ENCODE measurements at places on chromosomes 5 and 9.

DNA sequence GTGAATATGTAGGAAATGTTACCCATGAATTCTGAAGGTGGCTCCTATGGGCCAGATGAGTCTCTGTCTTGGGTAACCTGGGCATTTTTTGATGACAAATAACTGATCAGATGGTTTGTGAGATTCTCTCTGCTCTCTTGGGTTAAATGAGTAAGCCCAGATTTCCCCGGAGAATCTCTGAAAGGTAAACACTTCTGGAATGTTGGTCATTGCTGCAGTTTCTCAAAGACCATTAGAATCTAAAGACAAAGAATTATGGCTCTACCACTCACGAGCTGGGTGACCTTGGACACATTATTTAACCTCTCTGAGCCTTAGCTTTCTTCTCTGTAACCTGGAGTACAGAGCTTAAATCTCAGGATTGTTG is 191.2 kb downstream of the DAB2IP start:
- DNase-seq = no peak

GRCh38 chr5:108747774-108748400 is at the start of gene FER:
FER (plus strand) TSS chr5:108747897; CDS start chr5:108798183, 50,286 bp downstream.
- DNase-seq = peak; percentile 15

DNA sequence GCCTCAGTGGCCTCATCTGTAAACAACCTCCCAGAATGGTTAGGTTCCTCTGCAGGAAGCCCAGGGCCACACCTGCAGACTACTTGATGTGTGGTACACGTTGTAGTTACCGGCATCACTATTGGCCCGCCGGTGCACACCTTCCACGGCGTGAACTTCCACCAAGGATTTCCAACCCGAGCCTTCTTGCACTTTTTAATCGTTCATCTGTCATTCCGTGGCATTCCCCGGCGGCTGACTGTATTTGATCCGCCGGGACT is 5.3 kb upstream of the TRIM41 start:
- no peak for DNase-seq

GRCh38 chr5:93107141-93107540 is 473.9 kb downstream of the NR2F1-AS1 start:
- DNase-seq = no peak

DNA sequence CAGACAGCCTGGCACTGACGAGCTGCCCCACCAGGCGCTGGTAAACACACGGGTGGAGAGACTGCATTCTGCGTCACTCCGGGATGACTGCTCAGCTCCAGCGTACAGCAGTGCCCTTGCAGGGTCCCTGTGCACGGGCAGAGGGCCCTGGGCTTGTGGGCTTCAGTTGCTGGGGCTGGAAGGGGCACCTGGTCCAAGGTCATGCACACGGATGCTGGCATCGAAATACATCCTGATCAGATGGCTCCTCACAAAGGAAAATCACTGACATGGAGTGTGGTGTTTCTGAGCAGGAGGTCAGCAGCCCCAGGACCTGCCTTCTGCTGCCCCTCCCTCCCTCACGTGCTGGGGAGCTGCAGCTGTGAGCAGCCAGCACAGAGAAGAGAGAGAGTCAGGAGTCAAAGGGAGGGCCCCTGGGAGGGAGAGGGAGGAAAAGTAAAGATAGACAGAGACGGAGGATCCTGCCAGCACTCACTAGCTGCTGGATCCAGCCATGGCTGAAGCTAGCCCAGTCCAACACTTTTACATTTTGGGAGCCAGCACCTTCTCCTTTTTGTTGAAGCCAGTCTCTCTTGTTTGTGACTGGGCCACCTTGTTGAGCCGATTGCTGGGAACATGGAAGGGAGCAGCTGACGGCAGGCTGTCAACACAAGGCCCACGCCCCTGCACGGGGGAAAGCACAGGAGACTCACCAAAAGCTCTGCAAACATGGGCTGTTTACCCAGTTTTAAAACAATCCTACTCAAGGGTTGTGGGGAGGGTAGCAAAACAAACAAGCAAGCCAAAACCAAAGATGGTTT is 166.5 kb upstream of the PHYKPL start:
- no peak for DNase-seq

- DNase-seq = no peak
These were observed 80.9 kb upstream of the ALDH1B1 start for GRCh38 chr9:38311382-38312270.

Measured in stimulated activated CD4-positive, alpha-beta T cell treated with anti-CD3 and anti-CD28 coated beads, Interleukin-1b, Interleukin-23, amount 100 ng/mL, for 24 hours (primary cell).